Activated naive CD4-positive, alpha-beta T cell (primary cell): ENCODE measurements at places on chromosomes 3 and 15.

GRCh38 chr3:68620211-68620610 is 312.1 kb downstream of the TAFA4 start:
- no peak for DNase-seq

GRCh38 chr15:82843566-82843965 is 34.1 kb downstream of the WHAMM start:
- no peak for DNase-seq

GRCh38 chr15:99931703-99932603 is 198.7 kb upstream of the LYSMD4 start:
- DNase-seq = no peak

GRCh38 chr3:139969386-139969785 is 34.4 kb downstream of the CLSTN2 start:
- no peak for DNase-seq

- no peak for DNase-seq
These were observed 232.2 kb downstream of the ADAMTS17 start for GRCh38 chr15:100109486-100110035.

- no peak for DNase-seq
These were observed 27.6 kb downstream of the ARID3B start for GRCh38 chr15:74568594-74568993.

DNA sequence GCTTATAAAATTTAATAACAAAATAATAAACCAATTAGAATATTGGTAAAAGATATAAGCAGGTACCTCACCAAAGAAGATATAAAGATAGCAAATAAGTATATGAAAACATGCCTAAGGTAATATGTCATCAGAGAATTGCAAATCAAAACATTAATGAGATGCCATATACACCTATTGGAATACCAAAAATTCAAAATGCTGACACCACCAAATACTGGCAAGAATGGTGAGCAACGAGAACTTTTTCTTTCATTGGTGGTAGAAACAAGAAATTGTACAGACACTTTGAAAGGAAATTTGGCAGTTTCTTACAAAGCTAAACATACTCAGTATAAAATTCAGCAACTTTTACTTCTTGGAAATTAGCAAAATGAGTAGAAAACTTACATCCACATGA is 346.9 kb upstream of the ROBO1 start:
- DNase-seq = no peak

DNA sequence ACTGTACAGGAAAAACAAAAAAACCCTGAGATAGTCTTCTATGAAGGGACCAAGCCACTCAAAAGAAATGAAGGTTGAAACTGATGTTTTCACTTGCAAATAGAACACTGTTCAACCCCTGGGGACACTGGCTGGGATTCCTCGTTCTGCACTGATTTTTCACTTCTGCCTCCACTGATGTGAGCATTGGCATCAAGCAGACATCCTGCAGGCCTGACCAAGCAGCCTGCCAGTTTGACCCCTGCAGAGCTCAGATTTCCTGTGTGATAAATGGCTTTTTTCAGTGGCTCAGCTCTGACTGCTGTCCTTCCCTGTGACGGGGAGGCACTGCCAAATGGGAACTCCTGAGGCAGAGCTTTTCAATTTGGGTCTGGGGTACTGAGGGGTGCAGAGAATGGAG is 50.0 kb downstream of the RASGRP1 start:
- no peak for DNase-seq

- no peak for DNase-seq
These were observed 30.5 kb downstream of the GPR176 start for GRCh38 chr15:39889601-39890000.

DNA sequence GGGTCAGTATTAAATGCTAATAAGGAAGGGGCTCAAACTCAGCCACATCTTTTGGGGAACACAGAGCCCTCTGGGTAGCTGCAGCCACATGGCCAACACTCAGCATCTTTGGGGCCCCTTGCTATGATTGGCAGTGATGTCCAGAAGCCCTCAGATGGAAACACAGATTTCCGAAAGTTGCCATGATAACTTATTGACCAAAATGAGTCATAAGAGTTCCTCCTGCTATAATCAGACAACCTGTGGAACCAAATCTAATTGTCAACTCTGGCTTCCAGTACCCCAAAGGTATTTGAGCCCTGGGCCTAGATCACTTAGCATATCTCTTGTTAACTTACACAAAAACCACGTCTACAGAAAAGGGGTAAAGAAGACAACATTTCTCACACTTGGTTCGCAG is 392.2 kb downstream of the KCNH8 start:
- no peak for DNase-seq

DNA sequence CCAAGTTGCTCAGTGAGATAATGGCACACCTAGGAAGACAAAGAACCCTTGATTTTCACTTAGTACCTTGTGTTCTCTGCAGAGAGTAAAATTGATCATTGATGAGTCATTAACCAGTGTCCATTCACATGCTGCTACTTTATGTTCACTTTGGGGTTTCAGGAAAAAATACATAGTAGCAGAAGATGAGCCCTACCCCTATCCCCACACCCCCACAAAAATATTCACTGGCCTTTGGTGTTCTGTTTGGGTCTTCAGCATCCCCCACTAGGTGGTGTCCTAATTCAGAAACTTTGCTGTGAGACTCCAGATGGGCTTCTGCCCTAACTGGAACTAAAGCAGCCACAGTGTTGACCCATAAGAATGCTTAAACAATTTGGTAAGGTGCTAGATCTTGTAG is 178.8 kb downstream of the KLHL25 start:
- no peak for DNase-seq

GRCh38 chr15:45132844-45133560 is 3.2 kb downstream of the DUOX1 start:
- no peak for DNase-seq

DNA sequence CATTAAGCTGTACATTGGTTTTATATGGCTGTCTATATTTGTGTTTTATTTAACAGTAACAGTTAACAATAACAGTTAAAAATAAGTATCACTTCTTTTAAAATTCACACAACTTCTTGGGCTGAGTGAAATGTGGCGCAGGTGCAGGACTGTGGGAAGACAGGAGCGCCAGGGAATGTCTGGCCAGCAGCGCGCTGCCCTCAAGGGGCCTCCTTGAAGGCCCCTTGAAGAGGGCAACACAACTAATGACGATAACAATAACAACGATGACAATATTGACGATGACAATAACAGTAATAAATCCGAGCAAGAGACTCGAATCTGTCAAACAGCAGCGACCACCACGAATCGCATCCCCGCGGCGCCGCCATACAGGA is 411 bp upstream of the PPP2R3A start:
- no peak for DNase-seq

DNA sequence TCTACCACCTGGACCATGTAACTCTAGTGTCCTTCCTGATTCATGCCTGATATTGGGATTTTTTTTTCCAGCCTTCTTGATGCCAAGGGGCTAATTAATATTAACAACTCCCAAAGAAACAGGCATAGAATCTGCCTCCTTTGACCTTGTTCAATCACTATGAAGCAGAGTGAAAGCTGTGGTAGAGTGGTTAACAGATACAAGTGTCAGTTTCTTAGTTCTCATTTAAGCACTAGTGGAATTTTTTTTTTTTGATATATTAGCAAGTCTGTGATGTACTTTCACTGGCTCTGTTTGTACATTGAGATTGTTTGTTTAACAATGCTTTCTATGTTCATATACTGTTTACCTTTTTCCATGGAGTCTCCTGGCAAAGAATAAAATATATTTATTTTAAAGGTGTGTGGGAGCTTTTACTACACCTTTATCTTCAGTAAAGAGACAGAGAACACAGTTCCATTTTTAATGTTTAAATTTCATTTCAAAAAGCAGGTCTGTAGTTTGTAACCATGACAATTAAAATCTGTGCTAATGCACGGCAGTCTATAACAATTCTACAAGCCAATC is 67.1 kb downstream of the TOP2B start:
- DNase-seq = no peak

GRCh38 chr3:149583921-149584635 is 73.7 kb downstream of the WWTR1 start:
- DNase-seq = no peak

- no peak for DNase-seq
These were observed 84.6 kb downstream of the MAGI1 start for GRCh38 chr3:65953881-65954733.

- DNase-seq = no peak
These were observed 9.7 kb upstream of the RNU6-1 start for GRCh38 chr15:67849538-67849937.

GRCh38 chr3:97235179-97235578 is 420.8 kb downstream of the EPHA6 start:
- DNase-seq = no peak

- DNase-seq = no peak
These were observed 183.7 kb downstream of the NTRK3 start for GRCh38 chr15:88072598-88073390.

GRCh38 chr15:25240461-25241021 is 198.3 kb downstream of the UBE3A start:
- no peak for DNase-seq

GRCh38 chr3:110227991-110228390 is 843.6 kb upstream of the NECTIN3 start:
- no peak for DNase-seq

DNA sequence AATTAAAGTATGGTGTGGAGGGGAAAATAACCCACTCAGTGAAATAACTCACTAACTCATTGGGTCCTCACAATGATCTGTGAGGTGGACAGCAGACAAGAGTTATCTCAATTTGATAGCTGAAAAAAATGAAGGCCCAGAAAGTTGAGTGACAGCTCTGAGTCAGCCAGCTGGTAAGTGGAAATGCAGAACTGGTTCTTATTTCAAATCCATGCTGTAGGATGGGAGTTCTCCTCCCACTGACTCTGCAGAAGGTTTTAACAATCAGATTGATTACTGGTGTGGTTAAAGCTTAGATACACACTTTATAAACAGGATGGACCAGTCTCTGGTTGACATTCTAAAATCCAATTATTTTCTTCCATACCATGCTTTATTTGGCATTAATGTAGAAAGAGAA is 87.0 kb upstream of the LMOD3 start:
- no peak for DNase-seq
